CD4-positive, alpha-beta memory T cell (primary cell): ENCODE measurements at places on chromosomes 6 and 20. TPM values are rescaled to one million over a fixed set of nuclear protein-coding genes. Genes with fewer than 3 reads are reported as not detected.

- DNase-seq, result peak; percentile 63
Observed at GRCh38 chr20:37007898-37008649, 56.6 kb upstream of the SAMHD1 start.

GRCh38 chr6:10412461-10413261, 2.2 kb downstream of the TFAP2A start:
- no peak for DNase-seq

- DNase-seq, result no peak
Observed at GRCh38 chr6:39243809-39244208, 14.5 kb upstream of the KCNK5 start.

DNA sequence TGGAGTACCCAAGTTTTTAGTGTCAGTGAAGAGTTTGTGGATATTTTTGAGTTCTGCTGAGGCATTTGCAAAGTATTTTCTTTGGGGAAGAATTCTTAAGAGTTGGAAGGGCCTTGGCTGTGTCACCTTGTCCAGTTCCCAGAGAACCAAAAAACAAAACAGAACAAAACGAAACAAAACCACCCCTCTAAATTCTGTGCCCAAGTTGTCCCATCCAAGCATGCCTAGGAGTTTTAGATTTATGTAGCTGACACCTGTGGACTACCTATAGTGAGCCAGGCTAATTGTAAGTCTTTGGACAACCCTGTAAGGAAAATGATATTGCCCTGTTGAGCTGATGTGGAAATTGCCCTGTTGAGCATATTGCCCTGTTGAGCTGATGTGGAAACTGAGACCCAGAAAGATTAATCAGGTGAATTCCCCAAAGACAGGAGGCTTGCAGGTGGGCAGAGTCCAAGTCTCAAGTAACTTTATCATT, 1.0 kb upstream of the ECI2 start:
- no peak for DNase-seq

- DNase-seq, result no peak
Observed at GRCh38 chr6:54156650-54157250, 45.5 kb downstream of the MLIP start.

DNA sequence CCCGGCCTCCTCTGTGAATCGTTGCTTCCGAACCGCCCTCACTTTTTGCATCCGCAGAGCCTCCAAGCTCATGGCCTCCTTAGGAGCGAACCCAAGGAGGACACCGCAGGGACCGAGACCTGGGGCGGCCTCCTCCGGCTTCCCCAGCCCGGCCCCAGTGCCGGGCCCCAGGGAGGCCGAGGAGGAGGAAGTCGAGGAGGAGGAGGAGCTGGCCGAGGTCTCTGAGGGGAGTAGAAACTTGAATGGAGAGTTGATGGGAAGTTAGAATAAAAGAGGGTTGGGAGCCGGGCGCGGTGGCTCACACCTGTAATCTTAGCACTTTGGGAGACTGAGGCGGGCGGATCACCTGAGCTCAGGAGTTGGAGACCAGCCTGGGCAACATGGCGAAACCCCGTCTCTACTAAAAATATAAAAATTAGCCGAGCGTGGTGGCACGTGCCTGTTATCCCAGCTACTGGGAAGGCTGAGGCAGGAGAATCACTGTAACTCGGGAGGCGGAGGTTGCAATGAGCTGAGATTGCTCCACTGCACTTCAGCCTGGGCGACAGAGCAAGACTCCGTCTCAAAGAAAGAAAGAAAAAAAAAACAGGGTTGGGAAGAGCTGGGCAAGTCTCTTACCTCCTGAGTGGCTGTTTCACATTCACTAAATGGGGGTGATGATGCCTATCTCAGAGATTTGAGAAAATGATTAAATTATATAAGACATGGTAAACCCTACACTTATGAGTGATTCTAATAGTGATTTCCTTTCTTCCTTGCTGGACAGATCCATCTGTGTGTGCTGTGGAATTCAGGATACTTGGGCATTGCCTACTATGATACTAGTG, 805 bp downstream of the MSH5 start:
- no peak for DNase-seq

The C20orf202 gene
- not detected for total RNA-seq

The LHFPL5 gene
- total RNA-seq, result not detected

GRCh38 chr20:16346956-16347355, 226.3 kb downstream of the KIF16B start:
- DNase-seq, result no peak
